ENCODE measurements at places on chromosomes 7 and 10. TPM values are rescaled to one million over a fixed set of nuclear protein-coding genes. Genes with fewer than 3 reads are reported as not detected.

GRCh38 chr7:105130048-105130447, 116.0 kb downstream of the KMT2E start:
- H3K27me3 ChIP-seq, result peaks cover 2% of the 10 kb centered on the region
- DNase-seq, result no peak
- peaks cover 19% of the 10 kb centered on the region for H3K4me1 ChIP-seq

DNA sequence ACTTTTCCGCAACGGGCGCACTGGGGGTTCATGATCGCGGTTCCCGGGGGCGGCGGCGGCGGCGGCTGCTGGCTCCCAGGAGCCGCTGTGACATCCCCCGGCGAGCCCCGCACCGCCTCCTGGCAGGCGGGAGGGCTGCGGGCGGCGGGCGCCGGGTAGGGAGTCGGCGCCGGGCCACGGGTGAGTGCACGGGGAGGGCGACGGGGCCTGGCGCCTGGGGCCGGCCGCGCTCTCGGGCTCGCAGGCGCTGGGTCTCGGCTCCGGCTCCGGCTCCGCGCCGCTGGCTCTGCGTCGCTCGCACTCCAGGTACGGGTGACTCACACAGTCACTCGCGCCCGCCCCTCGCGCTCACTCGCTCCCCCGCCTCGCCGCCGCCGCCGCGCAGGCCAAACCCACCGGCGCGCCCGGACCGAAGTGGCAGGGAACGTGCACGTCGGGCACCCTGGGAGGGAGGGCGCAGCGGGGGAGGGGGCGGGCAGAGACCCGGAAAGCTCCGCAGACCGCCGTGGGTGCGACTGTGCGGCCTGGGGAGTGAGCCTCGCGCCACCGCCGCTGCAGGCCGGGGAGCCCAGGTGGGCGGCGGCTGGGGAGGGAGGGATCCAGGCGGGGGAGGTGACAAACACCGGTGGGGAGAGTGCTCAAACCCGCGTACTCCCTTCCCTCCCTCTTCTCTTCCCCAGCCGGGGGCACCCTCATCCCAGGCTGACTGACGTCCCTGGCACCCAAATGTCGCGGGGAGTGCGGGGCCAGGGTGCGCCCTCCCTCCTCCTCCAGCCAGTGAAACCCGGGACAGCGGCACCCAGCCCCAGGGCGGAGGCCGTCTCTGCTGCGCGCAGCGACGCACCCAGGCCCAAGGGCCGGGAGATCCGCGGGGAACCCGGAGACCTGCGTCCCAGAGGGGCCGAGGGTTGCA, 276.9 kb upstream of the NEBL start:
- H3K27ac ChIP-seq, result no peak overlapping the region
- H3K4me3 ChIP-seq, result 0 out of 2 replicates have a peak overlapping the region, but pooled peaks have one; percentile 26
- DNase-seq, result no peak
- H3K36me3 ChIP-seq, result no peaks in the 10 kb centered on the region

OLAH gene
- not detected for total RNA-seq

DNA sequence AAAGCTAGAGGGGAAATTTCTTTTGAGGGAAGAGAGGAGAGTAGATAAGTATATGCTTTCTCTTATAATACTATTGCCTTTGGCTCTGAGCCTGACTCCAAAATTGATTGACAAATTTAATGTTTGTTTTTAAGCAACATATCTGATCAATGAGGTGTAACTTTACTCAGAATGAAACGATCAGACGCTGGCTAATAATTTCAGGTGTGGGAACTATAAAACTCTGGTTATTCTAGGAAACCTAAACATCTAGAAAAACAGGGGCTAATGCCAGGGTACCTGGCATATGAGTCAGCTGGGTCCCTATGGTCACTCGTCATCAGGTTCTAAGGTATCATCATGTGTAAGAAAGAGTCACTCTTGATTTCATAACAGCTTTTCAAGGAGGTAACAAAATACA, 139.7 kb downstream of the ATE1 start:
- no peak overlapping the region for H3K27ac ChIP-seq
- H3K4me1 ChIP-seq, result peaks cover 19% of the 10 kb centered on the region
- no peak overlapping the region for H3K4me3 ChIP-seq
- no peak for DNase-seq
- no peaks in the 10 kb centered on the region for H3K36me3 ChIP-seq
- no peaks in the 10 kb centered on the region for H3K27me3 ChIP-seq

SEC31B gene
- 3.2 TPM for total RNA-seq

GRCh38 chr10:4981722-4982471, 18.7 kb downstream of the AKR1C1 start:
- no peaks in the 10 kb centered on the region for H3K4me1 ChIP-seq
- H3K27me3 ChIP-seq, result peaks cover 11% of the 10 kb centered on the region
- H3K27ac ChIP-seq, result no peak overlapping the region
- peak; percentile 8 for DNase-seq
- no peak overlapping the region for H3K4me3 ChIP-seq

DNA sequence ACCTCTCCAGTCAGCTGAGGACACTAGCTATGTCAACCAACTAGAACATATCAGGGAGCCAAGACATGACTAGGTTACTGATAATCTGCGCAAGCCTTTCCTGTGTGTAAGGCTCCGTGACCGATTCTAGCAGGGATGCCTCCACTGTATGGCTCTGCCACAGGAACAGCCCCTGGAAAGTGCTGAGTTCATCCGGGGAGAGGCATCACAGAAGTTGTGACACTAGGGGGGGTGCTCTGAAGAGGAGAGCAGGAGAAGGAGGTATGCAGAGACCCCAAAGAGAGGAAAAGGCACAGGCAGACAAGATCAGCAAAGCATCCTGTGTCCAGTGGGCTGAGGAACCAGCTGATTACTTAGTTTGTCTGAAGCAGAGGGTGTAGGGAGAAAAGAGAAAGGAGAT, 13.5 kb downstream of the UPP1 start:
- peaks cover 9% of the 10 kb centered on the region for H3K4me1 ChIP-seq
- peaks cover 4% of the 10 kb centered on the region for H3K27me3 ChIP-seq
- peaks cover 19% of the 10 kb centered on the region for H3K36me3 ChIP-seq
- no peak for DNase-seq
- H3K27ac ChIP-seq, result no peak overlapping the region

- H3K4me1 ChIP-seq, result peaks cover 30% of the 10 kb centered on the region
- H3K27me3 ChIP-seq, result no peaks in the 10 kb centered on the region
- peak overlapping the region; percentile 90 for H3K27ac ChIP-seq
- H3K36me3 ChIP-seq, result no peaks in the 10 kb centered on the region
- peak overlapping the region; percentile 29 for H3K4me3 ChIP-seq
These were observed 6.1 kb upstream of the UBE2H start for GRCh38 chr7:129958643-129959470.

PPP1R17 gene
- total RNA-seq, result not detected

- H3K27me3 ChIP-seq, result no peaks in the 10 kb centered on the region
- peaks cover 31% of the 10 kb centered on the region for H3K4me1 ChIP-seq
- peaks cover 21% of the 10 kb centered on the region for H3K36me3 ChIP-seq
- no peak overlapping the region for H3K27ac ChIP-seq
These were observed 117.4 kb downstream of the MAPK8 start for GRCh38 chr10:48423884-48424283.

DNA sequence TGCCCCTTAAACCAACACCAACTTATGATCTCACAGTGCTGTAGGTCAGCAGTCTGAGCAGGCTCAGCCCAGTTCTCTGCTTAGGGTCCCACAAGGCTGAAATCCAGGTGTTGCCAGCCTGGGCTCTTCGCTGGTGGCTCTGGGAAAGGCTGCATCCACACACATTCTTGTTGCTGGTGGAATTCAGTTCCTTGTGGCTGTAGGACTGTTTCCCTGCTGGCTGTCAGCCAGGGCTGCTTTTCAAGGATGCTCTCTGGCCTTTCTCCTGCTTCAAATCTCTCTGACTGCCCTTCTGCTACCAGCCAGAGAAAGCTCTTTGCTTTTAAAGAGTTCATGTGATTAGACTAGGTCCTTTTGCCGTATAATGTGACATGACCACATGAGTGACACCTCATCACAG, 15.3 kb downstream of the POLL start:
- no peak overlapping the region for H3K4me3 ChIP-seq
- H3K36me3 ChIP-seq, result no peaks in the 10 kb centered on the region
- no peak overlapping the region for H3K27ac ChIP-seq

TCERG1L gene
- not detected for total RNA-seq

DNA sequence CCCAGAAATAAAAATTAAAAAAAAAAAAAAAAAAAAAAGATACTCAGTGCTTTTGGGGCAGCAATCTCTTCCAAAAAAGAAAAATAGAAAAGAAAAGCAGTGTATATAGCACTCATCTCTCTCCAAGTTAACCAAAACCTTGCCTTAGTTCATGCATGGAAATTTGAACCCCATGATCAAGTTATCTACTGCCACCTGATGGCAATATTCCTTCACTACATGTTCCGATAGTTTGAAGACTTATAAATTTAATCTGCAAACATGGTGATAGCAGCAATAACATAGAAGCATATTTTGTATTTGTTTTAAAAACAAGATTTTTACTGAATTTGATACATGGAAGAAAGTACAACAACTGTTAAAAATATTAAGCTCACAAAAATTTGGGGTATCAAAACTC, 48.6 kb upstream of the SLIT1 start:
- no peak overlapping the region for H3K27ac ChIP-seq
- peak; percentile 51 for DNase-seq
- H3K27me3 ChIP-seq, result peaks cover 2% of the 10 kb centered on the region
- H3K36me3 ChIP-seq, result no peaks in the 10 kb centered on the region

GRCh38 chr7:143954135-143954534, 509 bp upstream of the OR2F1 start:
- DNase-seq, result no peak
- no peaks in the 10 kb centered on the region for H3K36me3 ChIP-seq
- peaks cover 3% of the 10 kb centered on the region for H3K27me3 ChIP-seq
- H3K4me3 ChIP-seq, result no peak overlapping the region
- no peak overlapping the region for H3K27ac ChIP-seq
- peaks cover 16% of the 10 kb centered on the region for H3K4me1 ChIP-seq

GRCh38 chr10:474946-475345, 214.5 kb downstream of the DIP2C start:
- peaks cover 7% of the 10 kb centered on the region for H3K27me3 ChIP-seq
- H3K27ac ChIP-seq, result no peak overlapping the region
- no peak for DNase-seq
- peaks cover 11% of the 10 kb centered on the region for H3K4me1 ChIP-seq
- H3K36me3 ChIP-seq, result peaks cover 46% of the 10 kb centered on the region
- H3K4me3 ChIP-seq, result no peak overlapping the region

RNF133 gene
- not detected for total RNA-seq

ZNF37A gene
- 9.5 TPM for total RNA-seq

GRCh38 chr10:30759423-30759822, 129.9 kb upstream of the LYZL2 start:
- no peak overlapping the region for H3K27ac ChIP-seq
- no peak for DNase-seq
- H3K4me3 ChIP-seq, result peak overlapping the region; percentile 49
